Activated CD8-positive, alpha-beta memory T cell treated with anti-CD3 and anti-CD28 coated beads for 4 hours (primary cell): ENCODE measurements at places on chromosomes 4 and X.

- no peak for DNase-seq
These were observed 72.6 kb downstream of the EPHA5 start for GRCh38 chr4:65597697-65598096.

GRCh38 chrX:131595120-131595519 is 51.2 kb downstream of the OR13H1 start:
- no peak for DNase-seq

DNA sequence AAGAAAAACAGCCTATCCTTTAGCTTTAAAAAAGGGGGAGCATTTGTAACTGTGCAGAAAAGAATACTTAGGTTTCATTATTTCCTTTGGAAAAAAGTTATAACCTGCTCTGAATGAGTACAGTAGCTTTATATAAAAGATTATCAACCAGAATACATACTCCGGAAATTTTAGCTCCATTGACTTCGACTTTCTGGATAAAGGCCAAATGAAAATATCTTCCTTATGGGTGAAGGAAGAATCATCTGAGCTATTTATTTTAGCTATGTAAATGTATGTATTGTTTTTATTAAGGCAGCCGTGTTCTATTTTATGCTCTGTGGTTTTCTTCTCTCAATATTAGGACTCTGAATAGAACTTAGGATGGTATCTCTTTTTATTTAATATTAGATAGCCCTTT is 69.0 kb upstream of the ETNPPL start:
- no peak for DNase-seq

- no peak for DNase-seq
These were observed 8.8 kb downstream of the EPHA5 start for GRCh38 chr4:65661471-65661870.

GRCh38 chr4:189090174-189090814 is 850.4 kb upstream of the FRG1 start:
- DNase-seq = no peak

- DNase-seq = no peak
These were observed 213.8 kb upstream of the PACRGL start for GRCh38 chr4:20486433-20486832.

DNA sequence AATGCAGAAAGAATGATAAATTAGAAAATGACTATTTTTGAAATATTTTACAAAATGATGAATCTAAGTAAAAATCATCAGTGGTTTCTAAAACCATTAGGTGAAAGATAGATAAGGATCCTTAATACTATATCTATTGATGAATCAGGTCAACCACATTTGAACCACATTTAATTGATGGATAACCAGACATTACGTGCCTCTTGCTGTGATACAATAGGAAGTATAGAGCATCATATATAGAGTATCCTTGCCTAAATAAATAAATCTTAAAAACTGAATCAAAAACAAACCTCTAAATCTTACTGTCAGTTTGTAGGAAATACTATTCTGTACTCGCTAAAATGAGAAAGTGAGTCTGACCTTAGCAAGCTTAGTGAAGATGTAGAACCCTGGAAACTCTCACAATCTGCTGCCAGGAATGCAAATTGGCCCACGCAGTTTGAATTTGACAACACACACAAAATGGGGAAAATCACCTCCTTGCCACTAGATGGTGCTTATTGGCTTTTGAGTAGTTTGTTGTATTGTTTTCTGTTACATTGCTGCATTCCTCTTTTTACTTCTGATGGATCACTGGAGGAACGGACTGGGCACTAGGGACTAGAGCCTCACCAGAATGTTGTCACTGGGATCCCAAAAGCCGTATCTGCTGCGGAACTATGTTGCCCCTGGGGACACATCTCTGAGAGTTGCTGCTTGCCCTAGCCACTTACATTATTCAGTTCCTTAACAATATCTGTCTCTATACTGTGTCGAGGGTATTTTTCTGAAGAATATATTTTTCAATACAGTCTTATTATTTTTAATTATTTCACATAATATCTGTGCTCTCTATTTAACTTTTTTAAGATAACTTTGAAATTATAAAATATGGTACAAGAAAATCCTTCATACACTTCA is 25.4 kb upstream of the SLAIN2 start:
- no peak for DNase-seq

DNA sequence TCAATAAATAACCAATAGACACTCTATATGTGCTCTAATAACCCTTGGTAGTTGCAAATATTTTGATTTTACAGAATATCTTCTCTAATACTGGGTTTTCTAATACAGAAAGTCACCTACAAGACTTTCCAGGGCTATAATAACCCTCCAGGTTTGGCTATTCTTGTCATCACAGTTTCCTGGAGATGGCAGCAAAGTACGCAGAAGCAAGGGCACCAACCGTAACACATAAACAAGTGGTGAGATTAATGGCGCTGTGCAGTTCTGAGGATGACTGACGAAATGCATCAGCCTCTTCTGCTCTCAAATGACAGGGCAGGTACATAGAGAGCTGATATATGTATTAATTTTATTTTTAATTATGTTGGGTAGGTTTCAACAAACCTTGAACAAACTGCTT is 122.4 kb downstream of the C4orf33 start:
- no peak for DNase-seq

DNA sequence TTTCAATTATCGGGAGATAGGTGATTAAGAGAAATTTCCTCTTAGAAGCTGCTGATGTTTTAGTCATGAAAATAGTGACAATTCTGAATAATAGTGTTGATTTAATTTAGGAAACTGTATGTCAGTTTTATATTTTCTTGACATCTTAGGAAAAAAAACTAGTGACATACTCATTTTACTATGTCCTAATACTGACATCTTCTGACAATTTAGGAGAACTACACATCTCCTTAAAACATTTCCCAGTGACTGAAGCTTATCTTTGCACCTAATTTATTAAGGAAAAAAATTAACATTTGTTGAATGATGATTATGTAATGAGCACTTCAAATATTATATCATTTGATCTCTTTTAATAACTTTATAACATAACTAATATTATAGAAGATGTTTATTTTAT is 42.0 kb upstream of the RBMXL3 start:
- no peak for DNase-seq

- no peak for DNase-seq
These were observed 74.3 kb downstream of the FRAS1 start for GRCh38 chr4:78131403-78131802.

DNA sequence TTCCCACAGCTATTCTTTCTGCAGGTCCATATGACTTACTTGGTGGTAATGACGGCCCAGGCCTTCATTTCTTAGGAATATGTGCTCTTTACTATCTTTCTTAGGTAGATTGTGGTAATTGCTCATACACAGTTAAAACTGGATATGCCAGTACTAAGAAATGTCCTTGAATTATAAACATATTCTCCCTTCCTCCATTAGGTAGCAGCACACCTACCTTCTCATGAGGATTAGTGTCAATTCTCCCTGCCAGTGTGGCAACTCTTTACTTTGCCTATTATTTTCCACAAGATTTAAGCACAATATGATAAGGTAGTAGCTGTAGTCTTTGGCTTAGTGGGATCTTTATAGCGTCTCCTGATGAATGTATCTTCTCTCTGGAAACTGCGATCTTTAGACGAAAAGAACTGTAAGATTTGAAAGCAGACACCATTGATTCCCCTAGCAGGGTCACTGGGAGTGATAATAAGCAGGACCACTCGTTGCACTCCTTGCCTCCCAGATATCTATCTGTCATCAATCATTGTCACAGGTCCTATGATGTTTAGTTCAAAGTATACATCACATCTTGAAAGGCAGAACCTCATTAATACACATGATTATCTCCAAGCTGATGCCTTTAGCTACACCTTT is 1240.7 kb downstream of the C4orf33 start:
- DNase-seq = no peak

- no peak for DNase-seq
These were observed 8.4 kb downstream of the UBE2K start for GRCh38 chr4:39706334-39706733.

- no peak for DNase-seq
These were observed 106.1 kb upstream of the PSAPL1 start for GRCh38 chr4:7540654-7541413.

GRCh38 chrX:497186-498014 is 110.7 kb upstream of the PPP2R3B start:
- no peak for DNase-seq

DNA sequence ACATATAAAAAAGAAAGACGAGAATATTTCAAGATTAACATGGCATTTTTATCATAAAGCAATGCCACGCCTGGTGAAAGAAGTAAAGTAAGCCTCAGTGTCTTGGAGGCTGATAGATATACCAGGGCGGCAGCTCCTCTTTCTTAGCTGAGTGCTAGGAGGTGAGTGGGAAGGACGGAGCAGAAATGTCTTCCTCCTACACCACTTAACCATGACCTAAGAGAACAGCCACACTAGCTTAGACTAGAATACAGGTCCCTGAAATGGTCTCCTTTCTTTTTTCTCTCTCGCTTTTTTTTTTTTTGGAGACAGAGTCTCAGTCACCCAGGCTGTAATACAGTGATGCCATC is 75.0 kb downstream of the NAF1 start:
- no peak for DNase-seq

- DNase-seq = peak; percentile 35
These were observed 1.6 kb upstream of the IDUA start for GRCh38 chr4:985123-985830.

GRCh38 chr4:113221990-113222389 is 172.5 kb downstream of the ANK2 start:
- DNase-seq = no peak

GRCh38 chr4:136742333-136742732 is 790.0 kb downstream of the PCDH18 start:
- DNase-seq = no peak

DNA sequence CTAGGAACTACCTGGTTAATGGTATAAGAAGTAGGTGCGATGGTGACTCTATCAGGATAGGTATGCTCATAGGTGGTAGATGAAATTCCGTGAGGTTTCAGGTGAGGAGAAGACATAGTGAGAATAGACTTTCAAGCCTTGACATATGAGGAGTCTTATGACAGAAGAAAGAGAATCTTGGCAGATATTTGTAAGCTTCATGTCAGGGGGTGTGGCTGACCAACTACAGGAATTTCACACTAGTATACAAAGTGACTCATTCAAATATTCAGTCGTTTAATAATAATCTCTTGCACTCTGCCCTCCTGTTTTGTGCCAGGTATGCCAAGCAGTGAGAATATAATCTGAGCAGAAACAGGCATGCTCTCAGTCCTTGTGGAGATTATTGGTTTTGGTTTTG is 22.8 kb downstream of the PACRGL start:
- no peak for DNase-seq

DNA sequence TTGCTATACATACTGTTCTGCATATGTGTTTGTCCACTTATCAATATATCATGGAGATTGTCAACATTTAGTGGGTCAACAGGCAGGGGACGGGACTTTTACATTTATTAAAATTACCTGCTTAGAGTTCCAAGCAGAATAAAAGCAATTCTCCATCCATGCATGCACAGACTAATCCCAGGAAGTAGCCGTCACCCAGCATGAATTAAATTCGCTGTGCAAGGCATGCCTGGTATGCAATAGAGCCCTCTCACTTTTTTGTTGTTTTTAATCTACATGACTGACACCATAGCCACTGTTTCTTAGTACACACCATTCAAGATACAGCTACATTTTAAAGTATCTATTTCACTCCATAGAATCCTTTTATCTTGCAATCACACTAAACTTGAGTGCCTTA is 108.9 kb downstream of the USP46 start:
- DNase-seq = no peak

GRCh38 chrX:135425026-135425965 is 3.6 kb downstream of the SMIM10L2A start:
- DNase-seq = no peak

GRCh38 chr4:72418458-72418857 is 150.6 kb downstream of the ADAMTS3 start:
- no peak for DNase-seq

DNA sequence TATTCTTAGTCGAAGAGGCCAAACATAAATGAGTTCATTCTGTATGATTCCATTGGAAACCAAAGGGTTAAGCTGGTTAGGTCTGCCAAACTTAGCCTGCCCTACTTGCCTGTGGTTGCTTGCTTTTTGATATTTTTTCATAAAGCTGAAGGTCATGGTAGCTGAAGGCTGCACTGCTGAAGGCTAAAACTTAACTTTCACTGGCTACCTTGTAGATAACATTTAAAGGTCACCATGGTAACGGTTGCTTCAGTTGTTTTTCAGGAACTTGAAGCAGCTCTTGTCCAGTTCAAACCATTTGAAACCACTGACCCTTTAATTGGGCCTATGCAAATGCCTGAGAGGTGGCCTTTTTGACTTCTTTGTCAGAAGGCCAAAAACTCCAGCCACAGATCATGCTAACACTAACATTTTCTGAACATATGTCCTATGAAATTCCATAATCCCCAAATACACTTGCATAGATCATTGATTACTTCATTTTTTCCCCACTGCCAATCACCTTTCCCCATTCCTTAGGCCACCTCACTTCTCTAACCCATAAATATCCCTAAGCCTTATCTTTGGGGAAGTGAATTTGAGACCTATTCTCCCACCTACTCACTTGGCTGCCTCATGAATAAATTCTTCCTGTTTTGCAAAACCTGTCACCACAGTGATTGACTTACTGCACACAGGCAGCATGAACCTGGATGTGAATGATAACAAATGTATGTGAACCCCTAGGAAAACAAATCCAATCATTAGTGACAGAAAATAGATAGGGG is 10.7 kb upstream of the SMIM10L2A start:
- DNase-seq = no peak
